GM23338 (cell line): ENCODE measurements at places on chromosomes 13 and 19.
A peak's percentile ranks its signal among the peaks of the same experiment; 100 is the strongest.

- peak; percentile 64 for DNase-seq
Measured at GRCh38 chr19:18438331-18439024, 545 bp upstream of the ISYNA1 start.

DNA sequence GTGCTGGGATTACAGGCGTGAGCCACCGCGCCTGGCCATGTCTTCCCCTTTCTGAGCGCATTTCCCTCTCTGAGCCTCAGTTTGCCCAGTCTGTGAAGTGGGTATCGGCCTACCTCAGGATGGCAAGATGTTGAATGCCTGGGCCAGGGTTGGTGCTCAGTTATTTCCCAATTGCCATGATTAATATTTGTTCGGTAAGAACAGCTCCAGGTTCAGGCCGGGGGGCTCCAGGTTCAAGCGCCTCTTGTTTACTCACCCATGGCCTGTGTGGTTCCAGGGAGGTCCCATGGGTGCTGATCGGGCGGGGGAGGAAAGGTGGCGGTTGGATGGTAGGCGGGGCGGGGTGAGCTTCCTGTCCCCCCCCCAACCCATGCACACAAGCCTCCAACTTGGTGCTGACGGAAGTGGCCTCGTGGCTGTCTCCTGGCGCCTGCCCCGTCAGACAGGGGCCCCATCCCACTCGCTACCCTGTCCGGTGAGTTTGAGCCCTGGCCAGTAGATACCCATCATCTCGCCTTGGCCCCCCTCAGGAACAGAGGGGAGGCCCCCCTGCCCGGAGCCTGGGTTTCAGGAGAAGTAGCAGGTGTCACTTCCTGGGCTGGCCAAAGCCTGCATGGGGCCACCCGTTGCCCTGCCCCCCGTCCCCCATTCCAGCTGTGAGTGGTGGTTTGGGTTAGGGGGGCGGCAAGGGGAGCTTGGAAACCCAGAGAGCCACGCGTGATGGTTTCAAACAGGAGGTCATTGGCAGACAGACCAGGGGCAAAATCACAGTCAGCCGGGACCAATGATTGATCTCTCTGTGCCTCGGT is at the start of gene FCHO1:
FCHO1 (plus strand) TSS at position 375 of the 809 bp plus-strand sequence. CDS start 3,688 bp downstream, outside the sequence.
- DNase-seq: no peak

- no peak for DNase-seq
Measured at GRCh38 chr13:73040968-73041596, 17.7 kb upstream of the KLF5 start.

- no peak for DNase-seq
Measured at GRCh38 chr19:18477974-18478373, 40.0 kb upstream of the ISYNA1 start.

DNA sequence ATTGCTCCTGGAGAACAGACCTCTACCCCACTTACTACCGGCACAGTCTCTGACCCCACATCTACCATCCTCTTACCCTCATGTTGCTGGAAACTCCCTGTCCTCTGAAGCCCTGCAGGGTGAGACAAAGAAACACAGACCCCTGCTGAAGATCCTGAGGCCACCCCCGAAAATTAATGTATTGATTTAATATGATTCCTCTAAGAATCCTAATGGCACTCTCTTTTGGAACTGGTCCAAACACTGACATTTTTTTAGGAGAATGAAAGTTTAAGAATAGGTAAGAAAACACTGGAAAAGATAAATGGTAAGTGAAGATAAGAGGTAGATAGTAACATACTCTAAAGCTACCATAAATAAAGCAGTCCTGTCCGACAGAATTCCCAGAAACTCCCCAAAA is 5.3 kb downstream of the DMKN start:
- DNase-seq: no peak

- peak; percentile 78 for DNase-seq
Measured at GRCh38 chr13:98144801-98145350, 2.0 kb downstream of the FARP1 start.

GRCh38 chr19:44530777-44531176 is 1.3 kb upstream of the CEACAM20 start:
- no peak for DNase-seq

GRCh38 chr13:29543230-29544215 is 52.0 kb downstream of the SLC7A1 start:
- DNase-seq: peak; percentile 31

DNA sequence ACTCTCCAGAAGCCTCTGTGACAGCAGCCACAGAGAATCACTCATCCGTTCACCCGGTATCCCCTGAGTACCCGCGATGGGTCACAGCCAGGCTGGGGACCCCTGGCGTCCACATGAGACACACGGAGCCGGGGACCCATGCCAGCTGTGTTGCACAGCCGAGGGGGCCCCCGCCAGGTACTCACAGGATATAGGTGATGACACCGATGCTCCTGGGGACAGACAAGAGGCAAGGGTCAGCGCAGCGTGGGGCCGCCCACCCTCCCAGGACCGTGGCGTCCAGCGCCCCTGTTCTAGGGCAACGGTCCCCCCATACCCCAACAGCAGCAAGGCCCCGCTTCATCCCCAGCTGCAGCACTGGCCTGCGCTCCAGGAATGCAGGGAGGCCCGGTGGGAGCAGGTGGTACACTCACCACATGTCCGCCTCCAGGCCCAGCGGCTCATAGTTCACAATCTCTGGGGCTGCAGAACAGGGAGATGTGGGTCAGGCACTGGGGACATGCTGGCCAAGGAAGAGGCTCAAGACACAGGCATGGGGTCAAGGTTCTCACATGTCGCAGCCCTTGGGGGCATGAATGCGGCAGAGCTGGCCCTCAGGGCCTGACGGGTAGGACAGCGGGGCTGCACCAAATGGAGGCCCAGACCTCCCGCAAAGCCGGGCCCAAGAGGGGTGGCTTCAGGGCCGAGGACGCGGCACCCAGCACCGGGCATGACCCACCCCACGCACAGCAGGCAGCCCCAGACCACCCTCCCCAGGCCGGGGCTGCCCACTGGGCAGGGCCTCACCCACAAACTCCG is 7.2 kb downstream of the DAPK3 start:
- no peak for DNase-seq

DNA sequence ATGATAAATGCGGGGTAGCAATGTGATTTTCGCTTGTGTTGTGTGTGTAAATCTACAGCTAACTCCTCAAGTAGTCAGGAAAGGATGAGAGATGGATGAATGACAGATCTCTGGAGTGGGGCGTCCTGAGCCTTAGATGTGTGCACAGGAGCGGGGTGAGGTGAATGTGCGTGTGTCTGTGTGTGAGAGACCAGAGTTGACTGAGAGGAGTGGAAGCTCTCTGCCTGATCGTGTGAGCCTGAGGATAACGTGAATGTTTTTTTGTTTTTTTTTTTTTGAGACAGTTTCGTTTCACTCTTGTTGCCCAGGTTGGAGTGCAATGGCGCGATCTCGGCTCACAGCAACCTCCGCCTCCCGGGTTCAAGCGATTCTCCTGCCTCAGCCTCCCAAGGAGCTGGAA is 805 bp downstream of the ZNF461 start:
- DNase-seq: no peak

GRCh38 chr19:6063576-6064335 is 46.5 kb downstream of the RFX2 start:
- no peak for DNase-seq

DNA sequence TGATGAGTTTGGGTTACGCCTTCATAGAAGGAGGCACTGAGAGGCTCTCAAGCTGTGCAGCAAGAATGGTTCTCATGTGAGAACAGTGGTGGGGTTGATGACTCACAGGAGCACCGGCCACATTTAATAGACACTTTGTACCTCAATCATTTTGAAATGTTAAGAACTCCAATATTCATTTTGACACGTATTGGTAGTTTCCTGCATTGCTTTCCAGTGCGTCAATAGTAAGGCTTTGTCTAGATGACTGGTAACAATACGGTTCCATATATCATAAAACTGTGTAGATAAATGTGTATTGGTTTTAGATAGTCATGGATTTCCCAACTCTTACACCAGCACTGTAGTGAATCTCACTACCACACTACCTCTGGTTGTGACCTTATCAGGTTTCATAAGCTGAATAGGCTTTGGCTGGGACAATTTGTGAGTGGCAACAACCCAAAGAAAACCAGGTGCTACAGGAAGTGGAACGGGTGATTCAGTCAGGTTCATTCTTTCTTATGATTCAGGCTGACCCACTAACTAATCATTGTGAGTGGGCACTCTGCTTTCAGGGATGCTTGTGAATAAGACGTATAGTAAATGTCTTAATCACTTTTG is 362.6 kb downstream of the KLF5 start:
- no peak for DNase-seq

DNA sequence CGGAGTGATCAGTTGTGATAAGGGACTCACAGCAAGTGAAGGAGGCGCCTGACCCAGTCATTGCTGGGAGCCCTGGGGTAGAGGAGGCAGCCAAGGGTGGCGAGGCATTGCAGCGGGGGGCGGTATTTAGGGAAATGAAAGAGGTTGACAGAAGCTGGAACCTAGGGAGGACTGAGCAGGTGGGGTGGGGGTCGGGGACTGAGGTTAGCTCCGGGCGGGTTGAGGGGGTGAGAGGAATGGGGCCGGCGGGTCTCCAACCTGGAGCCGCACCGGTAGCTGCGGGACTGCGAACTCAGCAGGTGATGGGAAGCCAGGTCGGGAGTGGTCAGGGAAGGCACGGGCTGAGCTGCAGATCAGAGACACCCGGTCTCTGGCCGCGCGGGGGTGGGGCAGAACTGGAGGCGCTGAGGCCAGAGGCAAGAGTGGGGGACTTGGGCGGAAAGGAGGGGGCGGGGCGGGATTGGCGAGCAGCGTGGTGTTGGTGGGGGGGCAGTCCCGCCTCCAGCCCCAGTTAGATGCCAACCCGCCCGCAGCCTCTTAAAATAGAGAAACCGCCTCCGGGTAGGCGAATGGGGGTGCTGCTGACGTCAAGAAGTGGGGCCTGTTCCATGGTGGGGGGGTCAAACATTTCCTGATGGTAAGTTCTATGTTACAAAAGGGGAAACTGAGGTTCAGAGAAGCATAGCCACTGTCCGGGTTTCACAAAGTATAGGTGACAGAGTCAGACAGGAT is 1.5 kb downstream of the MAST3 start:
- DNase-seq: peak; percentile 58

DNA sequence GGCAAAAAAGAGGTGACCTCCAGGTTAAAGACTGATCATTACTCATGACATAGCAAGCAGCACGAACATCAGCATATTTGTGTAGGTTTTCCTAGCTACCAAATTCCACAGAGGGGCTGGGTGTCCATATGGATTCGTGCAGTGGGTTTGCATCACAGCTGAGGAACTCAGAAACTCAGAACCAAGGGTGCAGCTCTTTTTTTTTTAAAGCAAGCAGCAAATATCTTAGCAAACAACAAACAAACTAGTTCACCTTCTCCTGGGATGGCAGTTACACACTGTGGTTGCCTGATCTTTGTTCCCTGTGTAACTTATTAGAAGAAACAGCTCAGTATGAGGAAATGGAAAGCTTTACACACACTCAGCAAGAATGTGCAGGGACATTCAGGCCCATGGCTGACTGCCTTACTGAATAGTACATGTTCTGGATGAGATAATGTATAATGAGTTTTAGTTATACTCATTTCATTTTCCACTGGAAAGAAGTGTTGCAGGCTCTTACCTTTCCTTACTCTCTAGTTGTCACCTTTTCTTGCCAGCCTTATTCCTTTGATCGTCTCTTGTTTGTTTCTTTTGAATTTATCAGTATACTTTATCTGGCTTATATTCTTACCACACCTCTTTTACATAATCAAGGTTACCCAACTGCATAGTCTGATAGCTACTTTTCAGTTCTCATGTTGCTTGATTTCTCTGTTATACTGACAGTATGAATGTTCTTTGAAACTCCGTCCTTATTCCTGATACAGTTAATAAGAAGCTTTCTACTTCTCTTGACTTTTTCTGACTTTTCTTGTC is 4.3 kb downstream of the NDFIP2 start:
- DNase-seq: no peak

DNA sequence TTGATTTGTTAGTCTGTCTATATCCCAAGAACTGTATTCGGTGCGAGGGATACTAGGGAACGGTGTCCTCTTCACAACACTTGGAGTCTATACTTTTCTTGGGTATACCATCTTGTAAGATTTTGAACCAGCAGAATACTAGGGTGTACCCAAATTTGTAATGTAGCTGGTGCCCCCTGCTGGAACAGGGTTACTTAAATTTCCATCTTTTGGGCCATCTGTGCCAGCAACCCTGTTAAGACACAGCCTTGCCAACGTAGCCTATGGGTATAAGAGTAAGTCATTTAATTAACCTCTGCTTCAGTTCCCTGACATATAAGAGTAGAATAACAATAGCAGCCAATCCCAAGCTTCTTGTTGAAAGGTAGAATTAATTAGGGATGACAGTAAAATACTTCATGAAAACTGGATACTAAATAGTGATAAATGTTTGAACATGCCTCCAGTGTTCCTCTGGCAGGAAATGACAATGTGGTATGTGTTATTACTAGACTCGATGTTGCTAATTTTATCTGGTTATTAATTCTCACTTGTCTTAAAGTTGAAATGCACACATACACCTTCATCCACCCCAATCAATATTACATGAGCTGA is 607.6 kb downstream of the FGF9 start:
- DNase-seq: peak; percentile 71

GRCh38 chr19:2777952-2778683 is 5.0 kb downstream of the SGTA start:
- no peak for DNase-seq

- DNase-seq: peak; percentile 36
Measured at GRCh38 chr19:35220315-35220921, 8.1 kb downstream of the FAM187B start.

DNA sequence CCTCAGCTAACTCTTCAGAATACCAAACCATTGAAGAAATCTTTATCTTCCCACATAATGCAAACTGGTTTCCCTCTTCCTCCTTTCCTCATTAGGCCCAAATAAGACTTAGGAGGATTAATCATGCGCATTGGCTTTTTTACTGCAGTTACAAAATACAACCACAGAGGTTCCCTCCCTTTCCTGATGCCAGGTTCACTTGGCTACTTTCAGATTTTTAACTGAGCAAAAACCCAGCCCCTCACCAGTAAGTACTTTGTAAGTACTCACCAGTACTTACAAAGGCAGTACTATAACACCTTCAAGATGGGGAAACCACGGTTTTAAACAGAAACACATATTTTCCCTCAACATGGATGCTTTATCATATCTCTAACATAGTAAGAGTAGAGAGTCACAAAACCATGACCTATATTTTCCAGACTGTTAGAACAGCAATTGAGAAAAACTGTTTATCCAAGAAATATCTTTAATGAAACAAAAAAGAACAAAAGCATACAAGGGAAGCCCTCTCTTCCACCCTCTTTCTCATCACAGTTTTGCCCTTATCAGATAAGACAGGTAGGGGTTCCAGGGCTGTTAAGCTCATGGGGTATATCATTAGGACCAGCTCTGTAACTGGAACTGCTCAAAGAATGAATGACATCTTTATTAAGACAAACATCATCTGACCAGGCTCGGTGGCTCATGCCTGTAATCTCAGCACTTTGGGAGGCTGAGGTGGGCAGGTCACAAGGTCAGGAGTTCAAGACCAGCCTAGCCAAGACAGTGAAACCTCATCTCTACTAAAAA is 12.7 kb downstream of the FOXO1 start:
- DNase-seq: peak; percentile 72

GRCh38 chr13:91397595-91397994 is 826 bp upstream of the GPC5 start:
- no peak for DNase-seq

DNA sequence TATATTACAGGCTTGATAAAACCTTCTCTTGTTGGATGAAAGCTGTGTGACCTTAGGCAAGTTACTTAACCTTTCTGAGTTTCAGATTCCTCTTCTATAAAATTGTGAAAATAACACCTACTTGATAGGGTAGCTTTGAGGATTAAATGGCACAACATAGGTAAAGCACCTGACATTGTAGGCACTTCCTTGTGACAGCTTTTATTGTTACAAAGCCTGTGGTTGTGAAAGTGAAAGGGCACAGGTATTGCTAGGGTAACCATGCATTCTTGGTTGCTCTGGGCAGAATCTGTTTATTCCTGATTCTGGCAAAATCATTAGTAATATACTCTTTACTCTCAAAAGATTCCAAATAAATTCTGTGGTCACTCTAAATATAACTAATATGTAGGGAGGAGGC is 493.4 kb downstream of the OLFM4 start:
- DNase-seq: no peak
